ENCODE measurements at places on chromosomes 3 and 15.
A peak's percentile ranks its signal among the peaks of the same experiment; 100 is the strongest.

DNA sequence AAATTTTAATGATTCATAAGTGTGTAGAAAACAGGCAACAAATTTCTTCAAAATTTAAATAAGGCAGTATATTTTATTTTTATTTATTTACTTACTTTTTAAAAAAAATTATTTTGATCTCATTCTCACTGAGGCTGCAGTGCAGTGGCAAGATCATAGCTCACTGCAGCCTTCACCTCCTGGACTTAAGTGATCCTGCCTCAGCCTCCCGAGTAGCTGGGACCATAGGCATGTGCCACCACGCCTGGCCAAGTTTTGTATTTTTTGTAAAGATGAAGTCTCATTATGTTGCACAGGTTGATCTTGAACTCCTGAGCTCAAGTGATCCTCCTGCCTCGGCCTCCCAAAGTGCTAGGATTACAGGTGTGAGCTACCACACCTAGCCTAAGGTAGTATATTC, 61.2 kb upstream of the XRN1 start:
- DNase-seq, result no peak

DNA sequence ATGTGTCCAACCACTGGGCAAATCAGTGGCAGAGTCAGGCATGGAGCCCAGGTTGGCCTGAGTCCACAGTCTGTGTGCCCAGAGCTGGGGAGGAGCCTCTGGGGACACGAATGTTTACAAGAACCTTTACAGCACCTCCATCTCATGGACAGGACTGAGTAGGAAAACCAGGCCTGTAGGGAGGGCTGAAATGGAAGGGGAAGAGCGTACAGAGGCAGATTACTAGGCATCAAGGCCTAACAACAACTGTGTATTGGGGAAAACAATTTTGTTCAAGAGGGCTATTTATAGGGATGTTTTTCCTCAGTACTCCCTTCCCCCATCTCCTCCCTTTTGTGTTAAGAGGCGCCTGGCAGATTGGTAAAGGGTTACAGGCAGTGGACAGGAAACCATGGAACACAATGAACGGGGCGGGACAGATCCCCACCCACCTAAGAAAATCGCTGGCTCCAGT, 15.1 kb upstream of the ARHGAP31 start:
- no peak for DNase-seq

- no peak for DNase-seq
Measured at GRCh38 chr15:53462651-53463050, 296.8 kb downstream of the WDR72 start.

GRCh38 chr3:99625237-99625622, 13.2 kb upstream of the COL8A1 start:
- DNase-seq, result no peak

- DNase-seq, result no peak
Measured at GRCh38 chr3:137035631-137036030, 77.8 kb downstream of the IL20RB start.

DNA sequence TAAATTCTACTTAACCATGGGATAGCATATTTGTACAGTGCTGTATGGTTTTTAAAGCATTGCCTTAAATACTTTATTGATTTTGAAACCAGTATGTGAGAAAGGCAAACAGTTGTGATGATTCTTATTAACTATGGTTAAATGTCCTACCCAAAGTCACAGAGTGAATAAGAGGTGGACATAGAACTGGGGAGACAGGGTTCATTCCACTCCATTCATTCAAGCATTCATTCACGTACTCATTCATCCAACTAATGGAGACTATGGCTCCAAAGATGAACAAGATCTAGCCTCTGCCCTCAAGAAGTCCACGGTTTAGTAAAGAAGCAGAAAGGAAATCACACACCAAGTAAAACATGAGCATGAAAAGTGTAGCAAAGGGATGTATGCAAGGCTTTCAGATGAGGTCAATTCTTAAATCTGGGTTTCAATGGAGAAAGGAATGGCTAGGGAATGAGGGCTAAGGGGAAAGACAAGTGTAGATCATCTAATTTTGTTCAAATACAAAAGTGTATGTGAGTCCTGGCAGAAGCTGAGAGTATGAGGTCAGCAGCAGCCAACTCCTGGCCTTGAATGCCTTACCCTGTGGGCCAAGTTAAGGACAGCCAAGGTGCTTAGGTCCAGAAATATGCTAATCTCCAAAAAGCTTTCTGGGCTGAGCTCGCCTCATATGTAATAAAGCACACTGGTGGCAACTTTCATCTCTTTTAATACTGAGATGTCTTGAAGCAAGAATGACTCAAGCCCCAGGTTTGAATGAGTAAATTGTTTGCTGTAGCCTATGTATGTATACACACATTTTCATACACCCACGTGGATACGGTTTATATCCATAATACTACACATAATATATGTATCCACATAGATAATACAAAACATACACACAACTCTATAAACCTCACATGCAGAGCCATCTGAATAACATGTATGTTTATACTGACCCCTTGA, 4.3 kb downstream of the TNIK start:
- DNase-seq, result no peak

DNA sequence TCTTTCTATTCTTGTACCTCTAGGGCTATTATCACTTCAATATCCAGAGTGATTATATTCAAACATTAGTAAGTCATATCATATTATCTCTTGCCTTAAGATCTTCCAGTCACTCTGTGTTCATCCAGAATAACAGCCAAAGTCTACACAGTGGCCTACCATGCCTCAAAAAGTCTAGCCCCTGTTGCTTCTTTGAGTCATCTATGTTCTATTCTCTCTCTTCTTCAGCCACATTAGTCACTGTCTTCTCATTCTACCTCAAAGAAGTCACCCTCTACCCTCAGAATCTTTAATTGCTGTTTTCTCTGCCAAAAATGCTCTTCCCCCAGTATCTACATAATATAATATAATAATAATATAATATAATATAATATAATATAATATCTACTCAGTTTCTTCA, 356.0 kb downstream of the NLGN1 start:
- DNase-seq, result no peak

DNA sequence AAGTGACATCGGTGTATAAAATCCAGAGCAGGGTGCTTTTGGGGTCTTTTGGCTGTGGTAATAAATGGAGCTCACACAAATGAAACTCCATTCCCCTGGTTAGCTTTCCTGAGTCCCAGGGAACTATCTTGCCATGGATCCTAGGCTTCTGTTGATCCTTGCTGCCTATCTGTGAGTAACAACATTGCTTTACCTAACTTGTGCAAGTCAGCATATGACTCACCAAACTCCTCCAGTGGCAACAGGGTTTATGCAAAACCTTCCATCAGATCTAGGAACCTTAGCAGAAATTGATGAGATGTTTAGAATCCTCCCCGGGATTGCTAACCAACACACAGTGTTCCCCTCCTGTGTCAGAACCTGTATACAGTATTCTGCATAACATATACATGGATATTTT, 105.4 kb downstream of the SCAPER start:
- DNase-seq, result no peak

GRCh38 chr15:27077790-27078189, 106.8 kb downstream of the GABRG3 start:
- no peak for DNase-seq

- no peak for DNase-seq
Measured at GRCh38 chr3:23421811-23422516, 218.8 kb downstream of the UBE2E2 start.

- no peak for DNase-seq
Measured at GRCh38 chr3:37887062-37887461, 25.4 kb downstream of the CTDSPL start.

- no peak for DNase-seq
Measured at GRCh38 chr3:5480190-5480589, 292.7 kb downstream of the EDEM1 start.

GRCh38 chr3:114527036-114527644, 233.3 kb downstream of the TIGIT start:
- DNase-seq, result no peak

- DNase-seq, result no peak
Measured at GRCh38 chr3:59444294-59444671, 394.5 kb upstream of the CFAP20DC start.

- no peak for DNase-seq
Measured at GRCh38 chr3:148651549-148651948, 46.2 kb upstream of the AGTR1 start.

- no peak for DNase-seq
Measured at GRCh38 chr3:192816351-192816750, 89.0 kb upstream of the FGF12 start.

- DNase-seq, result peak; percentile 24
Measured at GRCh38 chr3:139265131-139266016, 78.4 kb upstream of the MRPS22 start.

- no peak for DNase-seq
Measured at GRCh38 chr15:81239190-81239589, 42.5 kb downstream of the IL16 start.

GRCh38 chr3:102194760-102195159, 240.1 kb upstream of the ZPLD1 start:
- DNase-seq, result no peak

DNA sequence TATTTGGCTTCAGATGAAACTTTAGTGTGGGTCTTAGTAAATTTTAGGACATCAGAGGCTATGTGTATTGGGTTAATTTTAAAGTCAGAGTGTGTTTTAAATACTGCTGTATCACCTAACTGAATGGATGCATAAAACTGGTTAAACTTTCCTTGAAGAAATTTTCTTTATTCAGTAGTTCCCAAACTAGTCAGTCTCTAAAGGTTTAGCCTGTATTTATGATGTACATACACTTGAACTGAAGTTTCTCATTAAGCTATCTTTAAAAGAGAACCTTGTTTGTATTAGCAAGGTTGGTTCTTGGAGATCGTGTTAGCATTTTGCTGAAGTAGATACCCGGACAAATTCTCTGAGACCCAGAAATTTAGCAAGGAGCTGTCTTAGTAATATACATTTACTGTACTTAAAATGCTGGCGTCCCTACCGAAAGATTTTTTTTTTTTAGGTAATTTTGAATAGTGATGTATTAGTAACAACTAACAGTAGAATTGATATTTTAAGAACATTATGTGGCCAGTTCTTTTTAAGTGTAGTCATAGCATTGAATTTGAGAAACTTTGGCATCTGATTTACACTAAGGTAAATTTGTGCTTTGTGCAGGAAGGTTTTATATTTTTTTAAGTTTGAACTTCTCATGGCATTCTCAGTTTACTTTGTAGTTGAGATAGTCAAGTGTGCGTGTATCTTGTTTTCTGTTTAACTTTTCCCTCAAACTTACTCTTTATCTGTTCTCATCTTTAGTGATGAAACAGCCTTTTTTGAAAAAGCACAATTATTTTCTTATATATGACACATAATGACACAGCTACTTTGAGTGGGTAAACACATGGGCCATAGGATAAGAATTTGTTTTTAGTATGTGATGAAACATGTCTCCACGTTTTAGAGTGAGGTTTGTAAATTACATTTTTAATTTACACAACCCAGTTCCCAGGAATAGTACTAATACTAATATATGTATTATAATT, 2.9 kb downstream of the DIPK2A start:
- no peak for DNase-seq

GRCh38 chr15:45468294-45468693, 54.3 kb downstream of the SLC30A4 start:
- no peak for DNase-seq

GRCh38 chr3:99384596-99384995, 253.8 kb upstream of the COL8A1 start:
- no peak for DNase-seq

- no peak for DNase-seq
Measured at GRCh38 chr15:61500951-61501620, 272.0 kb upstream of the RORA start.

GRCh38 chr3:157294953-157295352, 135.0 kb upstream of the CCNL1 start:
- no peak for DNase-seq

GRCh38 chr3:57752307-57752706, 3.8 kb upstream of the SLMAP start:
- no peak for DNase-seq

GRCh38 chr3:134232151-134232550, 18.5 kb downstream of the RYK start:
- DNase-seq, result no peak

GRCh38 chr15:45116006-45116481, 1.9 kb downstream of the DUOXA2 start:
- DNase-seq, result no peak

DNA sequence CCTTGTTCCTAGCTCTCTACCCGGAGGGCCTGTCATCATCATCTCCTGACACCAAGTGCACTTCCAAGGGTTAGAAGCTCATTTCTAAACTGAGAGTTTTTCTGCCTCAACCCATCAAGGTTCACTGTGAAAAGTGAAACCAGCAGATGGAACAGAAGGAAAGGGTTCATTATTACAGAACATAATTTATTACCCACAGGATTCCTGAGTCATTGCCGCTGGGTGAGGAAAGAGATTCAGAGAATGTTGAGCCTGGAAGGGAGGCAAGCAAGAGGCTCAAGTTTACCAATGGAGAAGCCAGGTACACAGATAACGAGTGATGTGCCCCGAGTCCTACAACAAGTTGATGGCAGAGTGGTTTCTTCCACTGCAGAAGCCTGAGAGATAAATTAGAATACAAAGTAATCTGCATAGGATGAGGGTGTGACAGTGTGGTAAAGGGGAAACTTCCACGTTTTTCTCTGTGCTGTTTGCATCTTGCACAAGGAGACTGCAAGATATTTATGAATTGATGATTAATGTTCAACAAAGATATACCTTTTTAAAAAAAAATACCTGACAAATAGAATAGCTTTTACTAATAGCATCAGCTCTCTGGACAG, 80.5 kb upstream of the SETMAR start:
- DNase-seq, result no peak

DNA sequence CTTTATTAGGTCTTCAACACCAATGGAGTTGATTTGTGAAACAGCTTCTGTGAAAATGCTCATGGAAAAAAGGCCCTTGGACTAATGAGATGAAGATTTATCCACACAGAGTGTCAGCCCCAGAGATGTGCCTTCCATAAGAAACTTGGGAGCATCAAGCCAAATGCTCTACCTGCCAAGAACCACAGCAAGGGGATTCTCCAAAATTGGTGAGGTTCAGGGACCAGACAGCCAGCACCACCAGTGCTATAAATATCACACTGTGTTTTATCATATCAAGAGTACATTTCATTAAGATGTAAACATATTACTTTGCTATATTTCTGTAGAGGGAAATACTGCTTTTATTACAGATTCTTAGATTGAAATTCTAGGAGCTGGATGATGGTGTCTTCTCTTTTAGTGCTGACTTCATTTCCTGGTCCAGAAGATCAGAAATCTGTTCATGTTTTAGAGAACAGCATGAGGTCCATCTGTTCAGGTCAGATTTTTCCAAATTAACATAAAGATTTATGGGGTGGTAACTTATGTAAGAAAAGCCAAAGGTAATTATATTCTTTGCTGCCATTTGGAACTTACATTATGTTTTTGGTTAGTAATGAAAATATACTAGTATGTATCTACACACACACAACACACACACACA, 17.7 kb downstream of the SLC35G2 start:
- no peak for DNase-seq

GRCh38 chr3:151265866-151266265, 12.5 kb downstream of the P2RY14 start:
- no peak for DNase-seq

Data from mesothelial cell of epicardium (in vitro differentiated cells).